ENCODE measurements at places on chromosomes 16 and 17. TPM values are rescaled to one million over a fixed set of nuclear protein-coding genes. Genes with fewer than 3 reads are reported as not detected.

Gene GUCY2D
- 1.3 TPM for total RNA-seq

Gene TMEM106A
- 11.4 TPM for total RNA-seq

Gene KRTAP9-8
- total RNA-seq: not detected

Gene OTOP3
- not detected for total RNA-seq

Gene MYH8
- total RNA-seq: not detected

DNA sequence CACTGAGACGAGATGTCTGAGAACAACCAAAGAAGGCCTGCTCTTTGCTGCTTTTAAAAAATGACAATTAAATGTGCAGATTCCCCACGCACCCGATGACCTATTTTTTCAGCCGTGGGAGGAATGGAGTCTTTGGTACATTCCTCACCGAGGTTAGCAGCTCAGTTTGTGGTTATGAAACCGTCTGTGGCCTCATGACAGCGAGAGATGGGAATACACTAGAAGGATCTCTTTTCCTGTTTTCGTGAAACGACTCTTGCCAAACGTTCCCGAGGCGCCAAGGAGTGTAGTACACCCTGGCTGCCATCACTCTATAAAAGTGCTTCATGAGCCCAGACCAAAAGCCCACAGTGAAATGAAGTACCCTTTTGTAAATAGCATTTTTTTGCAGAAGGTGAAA is 87.8 kb downstream of the CRISPLD2 start:
- no peak for DNase-seq

DNA sequence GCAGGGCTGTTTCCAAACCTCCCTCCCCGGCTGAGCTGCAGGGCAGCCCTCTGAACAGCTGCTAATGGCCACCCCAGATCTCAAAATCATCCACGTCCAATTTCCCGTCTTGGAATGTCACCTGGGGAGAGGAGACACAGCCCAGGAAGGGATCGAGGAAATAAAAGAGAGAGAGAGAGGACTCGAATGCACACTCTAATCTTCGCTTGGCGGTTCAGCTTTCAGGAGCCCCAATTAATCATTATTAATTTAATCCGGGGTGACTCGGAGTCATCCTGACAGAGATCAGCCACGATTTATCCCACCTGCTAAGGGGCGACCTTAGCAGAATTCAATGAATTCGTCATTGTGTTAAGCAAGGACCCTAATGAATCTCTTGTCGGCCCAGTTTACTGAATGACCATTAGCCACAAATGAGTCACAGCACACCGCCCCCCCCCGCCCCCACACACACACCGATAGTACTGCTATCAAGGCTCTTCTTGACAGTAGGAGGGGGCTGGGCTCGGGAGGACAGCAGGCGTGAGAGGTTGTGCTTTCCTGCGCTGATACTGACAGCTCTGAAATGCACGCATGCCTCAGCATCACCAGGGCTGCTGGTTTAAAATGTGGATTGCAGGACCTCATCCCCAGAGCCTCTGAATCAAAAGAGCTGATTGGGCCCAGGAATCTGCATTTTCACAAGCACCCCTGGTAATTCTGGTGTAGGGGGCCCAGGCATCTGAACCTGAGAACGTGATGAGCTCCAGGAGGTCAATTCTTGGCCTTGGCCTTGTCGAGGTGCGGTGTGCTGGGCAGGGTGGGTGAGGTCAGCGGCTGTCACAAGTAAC is 190.0 kb upstream of the CIBAR2 start:
- peak; percentile 81 for DNase-seq

DNA sequence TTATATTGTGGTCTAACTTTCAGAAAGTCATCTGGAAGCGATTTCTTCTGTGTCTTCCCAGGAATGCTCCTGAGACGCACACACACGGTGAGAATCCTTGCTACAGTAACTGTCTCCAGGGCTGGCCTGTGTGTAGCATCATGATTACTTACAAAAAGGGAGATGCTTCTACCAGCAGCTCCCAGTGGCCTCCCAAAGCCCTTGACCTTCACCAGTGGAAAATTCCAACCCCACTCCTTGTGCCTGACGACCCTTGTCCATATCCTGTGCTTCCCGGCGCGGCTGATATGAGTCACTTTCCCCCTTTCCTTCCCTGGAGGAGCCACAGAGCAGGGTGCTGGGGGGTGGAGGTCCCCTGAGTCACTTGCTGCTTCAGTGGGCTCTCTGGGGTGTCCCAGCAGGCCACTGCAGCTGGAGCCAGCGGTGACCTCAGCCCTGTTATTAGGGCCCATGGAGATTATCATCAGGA is 22.1 kb upstream of the NAT9 start:
- DNase-seq: no peak

GRCh38 chr17:73564843-73565242 is 79.4 kb downstream of the SDK2 start:
- DNase-seq: no peak

DNA sequence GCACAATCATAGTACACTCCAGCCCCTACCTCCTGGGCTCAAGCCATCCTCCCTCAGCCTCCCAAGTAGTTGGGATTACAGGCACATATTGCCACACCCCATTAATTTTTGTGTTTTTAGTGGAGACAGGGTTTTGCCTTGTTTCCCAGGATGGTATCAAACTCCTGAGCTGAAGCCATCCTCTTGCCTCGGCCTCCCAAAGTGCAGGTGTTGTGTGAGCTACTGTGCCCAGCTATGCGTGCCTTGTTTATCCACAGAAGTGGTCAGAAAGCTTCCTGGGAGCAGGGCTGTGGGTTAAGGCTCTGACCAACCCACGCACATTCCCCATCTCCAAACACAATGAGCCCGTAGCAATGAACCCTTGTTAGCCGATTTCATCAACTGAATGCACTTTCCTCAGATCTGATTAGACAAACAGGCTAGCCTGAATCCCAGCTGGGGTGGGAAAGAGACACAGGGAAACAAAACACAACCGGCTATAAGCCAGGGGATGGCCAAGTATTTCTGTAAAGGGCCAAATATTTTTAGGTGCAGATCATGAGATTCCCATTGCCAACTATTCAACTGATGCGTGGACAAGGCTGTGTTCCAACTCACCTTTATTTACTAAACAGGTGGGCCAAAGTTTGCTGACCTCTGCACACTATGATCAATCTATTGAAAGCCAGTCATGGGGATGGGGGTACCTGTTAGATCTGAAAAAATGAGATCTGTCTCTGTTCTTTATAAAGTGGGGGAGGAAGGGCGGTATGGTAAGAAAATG is 193.6 kb downstream of the CPPED1 start:
- DNase-seq: peak; percentile 13

GRCh38 chr17:73803964-73804435 is 159.8 kb upstream of the SDK2 start:
- DNase-seq: peak; percentile 52

DNA sequence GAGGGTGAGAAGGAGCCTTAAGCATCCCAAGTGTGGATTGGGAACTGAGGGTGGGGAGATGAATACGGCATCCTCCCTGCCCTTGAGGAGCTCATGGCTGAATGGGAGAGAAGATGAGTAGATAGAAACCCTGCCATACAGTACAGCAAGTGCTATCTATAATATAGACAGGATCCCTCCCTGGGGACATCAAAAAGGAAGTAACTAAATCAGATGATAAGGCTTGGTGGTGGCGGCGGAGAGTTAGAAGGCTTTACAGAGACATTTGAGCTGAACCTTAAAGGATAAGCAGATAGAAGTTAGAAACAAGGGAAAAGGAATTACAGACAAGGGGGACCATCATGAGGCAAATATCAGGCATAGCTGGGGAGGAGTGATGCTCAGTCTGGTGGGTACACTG is 67.5 kb upstream of the TMEM132E start:
- DNase-seq: no peak

DNA sequence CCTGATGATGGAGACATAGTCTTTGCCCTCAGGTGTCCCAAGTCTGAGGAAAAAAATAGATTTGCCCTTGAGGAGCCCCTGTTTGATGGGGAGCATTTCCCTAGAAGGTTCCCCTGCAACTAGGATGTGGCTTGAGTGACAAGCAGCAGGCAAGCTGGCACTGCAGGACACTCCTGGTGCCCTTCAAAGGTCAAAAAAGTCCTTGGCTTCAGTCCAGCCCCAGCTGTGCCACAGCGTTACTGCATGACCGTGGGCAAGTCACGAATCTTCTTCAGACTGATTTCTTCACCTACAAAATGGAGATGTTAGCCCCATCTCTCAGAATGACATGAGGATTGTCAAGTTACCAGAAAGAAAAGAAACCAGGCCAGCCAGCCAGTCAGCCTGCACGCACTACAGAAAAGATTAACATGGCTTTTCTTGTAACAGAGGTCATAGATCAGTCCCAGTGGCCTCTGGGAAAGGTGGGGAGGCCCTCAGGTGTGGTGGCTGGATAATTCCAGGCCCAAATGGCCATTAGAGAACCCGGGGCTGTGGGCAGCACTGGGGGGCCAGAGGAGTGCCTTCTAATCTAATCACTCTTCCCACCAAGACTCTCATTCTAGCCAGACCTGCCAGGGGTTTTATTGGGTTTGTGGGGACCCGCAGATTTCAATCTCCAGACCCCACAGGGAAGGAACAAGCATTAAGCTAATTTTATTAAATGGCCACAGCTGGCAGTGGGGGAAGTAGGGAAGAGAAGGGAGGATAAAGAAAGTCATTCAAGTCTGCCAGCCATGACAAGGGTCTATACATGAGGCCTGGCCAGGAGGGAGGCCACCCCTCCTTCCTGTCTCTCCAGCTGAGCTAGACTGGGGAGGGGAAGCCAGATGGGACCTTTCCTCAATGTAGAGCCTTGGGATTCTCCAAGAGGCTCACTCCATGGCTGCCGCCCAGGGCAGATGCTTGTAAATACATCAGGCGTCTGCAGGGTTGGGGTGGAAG is 9.7 kb upstream of the KIF18B start:
- peak; percentile 28 for DNase-seq

DNA sequence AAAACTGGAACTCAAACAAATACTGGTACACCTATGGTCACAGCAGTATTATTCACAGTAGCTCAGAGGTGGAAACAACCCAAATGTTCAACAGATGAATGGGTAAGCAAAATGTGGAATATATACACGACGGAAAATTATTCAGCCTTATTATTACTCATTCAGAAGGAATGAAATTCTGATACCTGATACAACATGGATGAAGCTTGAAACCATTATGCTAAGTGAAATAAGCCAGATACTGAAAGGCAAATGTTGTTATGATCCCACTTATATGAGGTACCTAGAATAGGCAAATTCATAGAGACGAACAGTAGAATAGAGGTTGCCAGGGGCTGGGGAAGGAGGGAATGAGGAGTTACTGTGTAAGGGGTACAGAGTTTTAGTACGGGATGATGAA is 27.1 kb upstream of the MYLK3 start:
- no peak for DNase-seq

DNA sequence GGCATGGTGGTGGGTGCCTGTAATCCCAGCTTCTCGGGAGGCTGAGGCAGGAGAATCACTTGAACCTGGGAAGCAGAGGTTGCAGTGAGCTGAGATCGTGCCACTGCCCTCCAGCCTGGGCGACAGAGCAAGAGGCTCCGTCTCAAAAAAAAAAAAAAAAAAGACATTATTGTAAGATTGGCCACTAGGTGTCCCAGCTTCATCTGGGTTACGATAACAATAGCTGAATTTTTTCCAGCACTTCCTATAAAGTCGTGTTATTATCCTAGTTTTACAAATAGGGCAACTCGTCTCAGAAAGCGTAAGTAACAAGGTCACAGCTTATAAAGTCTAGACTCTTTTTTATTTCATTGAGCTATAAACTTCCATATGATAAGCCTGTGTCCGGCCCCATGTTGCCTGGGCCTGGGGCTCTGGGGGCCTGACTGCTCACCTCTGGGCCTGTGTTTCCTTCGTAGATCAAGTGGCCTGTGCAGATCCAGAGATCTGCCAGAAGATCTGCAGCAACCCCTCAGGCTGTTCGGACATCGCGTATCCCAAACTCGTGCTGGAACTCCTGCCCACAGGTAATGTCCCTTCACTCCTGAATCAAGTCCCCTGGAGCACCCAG is 60.5 kb downstream of the SLC5A11 start:
- DNase-seq: no peak

- DNase-seq: peak; percentile 80
These were observed 623 bp downstream of the E4F1 start for GRCh38 chr16:2223942-2224486.

- DNase-seq: peak; percentile 83
These were observed 133.1 kb downstream of the ANKRD11 start for GRCh38 chr16:89357055-89357816.

DNA sequence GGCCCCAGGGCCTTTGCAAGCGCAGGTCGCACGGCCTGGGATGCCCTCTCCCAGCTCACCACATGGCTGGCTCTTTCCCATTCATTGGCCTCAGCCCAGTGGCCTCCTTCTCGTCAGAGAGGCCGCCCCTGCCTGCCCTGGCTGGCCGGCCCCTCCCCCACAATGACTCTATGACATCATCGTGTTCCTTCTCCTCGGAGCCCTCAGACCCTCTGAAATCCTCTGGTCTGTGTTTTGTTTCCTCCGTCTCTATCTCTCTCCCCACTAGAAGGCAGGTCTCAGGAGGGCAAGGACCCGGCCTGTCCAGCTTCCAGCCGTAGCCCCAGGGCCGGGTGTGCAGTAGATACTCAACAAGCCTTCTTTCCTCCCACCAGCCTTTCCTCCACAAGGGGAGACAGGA is 164.8 kb upstream of the FOXF1 start:
- no peak for DNase-seq

GRCh38 chr16:57019746-57020145 is 30.4 kb downstream of the NLRC5 start:
- no peak for DNase-seq

GRCh38 chr17:17419166-17419565 is 57.6 kb upstream of the MED9 start:
- no peak for DNase-seq

DNA sequence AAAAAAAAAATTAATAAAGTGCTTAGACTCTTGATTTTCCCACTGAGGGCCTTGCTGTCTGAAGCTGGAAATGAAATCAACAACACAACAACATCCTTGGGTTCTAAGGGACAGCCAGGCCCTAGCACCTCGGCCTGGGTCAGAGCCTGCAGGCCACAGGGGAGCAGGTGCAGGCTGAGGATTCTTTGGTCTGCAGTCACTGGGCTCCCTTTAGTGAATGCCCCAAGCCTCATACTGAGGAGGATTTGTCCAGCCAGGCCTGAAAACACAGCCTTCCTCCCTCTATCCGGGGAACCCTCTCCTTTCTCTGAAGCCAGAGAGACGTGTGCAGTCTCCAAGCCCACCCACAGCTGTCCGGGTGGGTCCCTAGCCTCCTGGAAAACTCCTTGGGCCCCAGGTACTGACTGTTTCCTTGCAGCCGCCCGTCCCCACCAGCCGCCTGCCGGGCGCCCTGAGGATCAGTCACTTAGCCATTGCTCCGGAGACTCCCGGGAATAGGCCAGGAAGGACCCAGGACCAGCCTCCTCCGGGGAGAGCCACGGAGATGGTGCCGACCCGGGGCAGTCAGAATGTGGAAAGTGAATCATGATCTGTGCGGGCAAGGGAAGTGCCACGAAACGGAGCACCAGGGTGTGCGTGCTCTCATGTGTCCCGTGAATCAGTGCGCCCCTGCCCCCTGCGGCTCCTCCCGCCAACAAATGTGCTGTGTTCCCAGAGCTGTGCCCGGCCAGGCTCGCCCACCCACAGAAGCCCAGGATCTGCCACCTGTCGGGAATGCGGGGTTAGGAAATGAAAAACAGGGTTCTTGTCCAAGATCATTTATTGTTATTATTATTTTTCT is 91.0 kb downstream of the RTN4RL1 start:
- no peak for DNase-seq

- peak; percentile 97 for DNase-seq
These were observed at the start of gene PRKCB for GRCh38 chr16:23835390-23836077. Gene PRKCB, plus strand, starts transcription at chr16:23835983.

- DNase-seq: peak; percentile 96
These were observed 92.0 kb upstream of the CHMP6 start for GRCh38 chr17:80899402-80900268.

- no peak for DNase-seq
These were observed 16.3 kb downstream of the PRPSAP1 start for GRCh38 chr17:76337413-76337777.
